Muscle of arm (tissue), 14 donors: ENCODE measurements at places on chromosomes 2 and 18. TPM values are rescaled to one million over a fixed set of nuclear protein-coding genes. Genes with fewer than 3 reads are reported as not detected.

- no peak for DNase-seq
Observed at GRCh38 chr18:31498574-31499524, 872 bp downstream of the DSG2 start.

Gene SERPINB3
- polyA plus RNA-seq = 1.0 TPM

DNA sequence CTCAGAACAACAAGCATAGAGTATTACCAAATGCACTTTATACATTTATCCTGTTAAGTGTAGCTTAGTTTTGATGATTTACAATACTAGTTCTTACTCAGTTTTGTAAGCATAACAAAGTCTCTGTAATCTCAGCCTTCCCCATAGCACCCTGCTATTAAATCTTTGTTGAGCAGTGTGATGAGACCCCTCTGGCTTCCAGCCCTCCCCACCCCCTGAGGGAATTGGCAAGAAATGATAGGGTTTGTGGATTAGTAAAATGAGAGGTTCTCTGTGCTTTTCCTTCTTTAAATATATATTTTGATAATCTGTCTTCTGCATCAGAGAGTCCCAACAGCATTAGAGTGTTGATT lies 37.2 kb downstream of the ZNF521 start:
- no peak for DNase-seq

DNA sequence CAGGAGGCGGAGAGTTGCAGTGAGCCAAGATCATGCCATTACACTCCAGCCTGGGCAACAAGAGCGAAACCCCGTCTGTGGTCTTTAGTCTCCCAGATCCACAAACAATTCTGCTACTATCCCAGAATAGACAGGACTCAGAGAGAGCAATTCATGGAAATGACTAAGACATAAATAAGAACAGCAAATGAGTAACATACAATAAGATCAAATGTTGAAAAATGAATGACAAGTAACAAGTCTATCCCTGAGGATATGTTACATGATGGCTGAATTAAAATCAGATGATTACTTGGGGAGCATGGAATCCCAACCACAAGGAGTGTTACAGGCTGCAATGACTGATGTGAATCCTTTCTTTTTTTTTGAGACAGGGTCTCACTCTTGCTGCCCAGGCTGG lies 10.3 kb downstream of the ARL5A start:
- DNase-seq = no peak

DNA sequence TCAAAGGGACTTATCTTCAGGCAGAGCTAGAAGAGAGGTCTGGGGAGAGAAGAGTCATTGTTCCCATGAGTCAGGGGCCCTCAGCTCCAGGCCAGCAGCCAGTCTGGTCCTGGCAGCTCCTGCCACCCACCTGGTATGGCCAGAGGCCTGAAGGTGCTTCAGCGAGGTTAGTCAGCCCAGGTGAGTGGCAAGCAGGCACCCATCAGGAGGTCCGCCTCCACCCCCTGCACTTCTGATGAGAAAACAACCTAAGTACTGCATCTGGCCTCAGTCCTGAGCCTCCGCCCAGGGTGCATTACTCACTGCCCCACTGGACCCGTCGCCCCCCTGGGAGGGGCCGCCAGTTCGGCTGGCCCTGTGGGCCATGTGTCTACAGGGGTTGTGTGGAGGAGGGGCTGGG lies 130.2 kb downstream of the INHBB start:
- DNase-seq = no peak

DNA sequence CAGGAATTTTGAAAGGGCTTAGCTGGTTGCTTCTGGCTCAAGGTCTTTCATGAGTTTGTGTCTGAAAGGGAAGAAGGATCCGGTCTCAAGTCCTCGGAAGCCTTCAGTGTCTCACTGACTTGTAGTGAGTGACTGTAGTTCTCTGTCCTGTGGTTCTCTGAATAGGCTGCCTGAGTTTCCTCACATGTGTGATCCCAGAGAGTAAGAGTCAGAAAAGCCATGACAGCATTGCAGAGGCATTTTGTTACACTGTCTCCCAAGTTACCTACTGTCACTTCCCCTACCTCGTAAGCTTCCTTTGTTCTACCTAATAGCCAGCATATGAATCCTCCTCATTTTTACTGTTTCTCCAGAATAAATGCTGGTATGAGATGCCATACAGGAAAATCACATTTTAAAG lies 709.1 kb upstream of the CHAC2 start:
- DNase-seq = no peak

GRCh38 chr2:20737505-20737904 lies 70.6 kb downstream of the GDF7 start:
- DNase-seq = no peak

Gene PSMD14
- polyA plus RNA-seq = 20.8 TPM
